Mesangial cell (primary cell): ENCODE measurements at places on chromosomes 7 and 10. TPM values are rescaled to one million over a fixed set of nuclear protein-coding genes. Genes with fewer than 3 reads are reported as not detected.

Gene CPEB3
- total RNA-seq, result 0.16 and 0.89 TPM in 2 replicates

Gene OR6V1
- not detected in 2 replicates for total RNA-seq

Gene ZNF485
- total RNA-seq, result 1.5 and 2.9 TPM in 2 replicates

Gene STEAP1
- 0.63 and 3.6 TPM in 2 replicates for total RNA-seq

Gene PTPRN2
- total RNA-seq, result 0.33 and 2.4 TPM in 2 replicates

Gene CALHM1
- not detected in 2 replicates for total RNA-seq

Gene AGR3
- not detected in 2 replicates for total RNA-seq

Gene C10orf143
- total RNA-seq, result 0.49 and 1.6 TPM in 2 replicates

Gene ADRA2A
- under 0.01 TPM in 2 replicates for total RNA-seq

Gene LRRC18
- total RNA-seq, result not detected in 2 replicates

Gene PNLIPRP1
- not detected in 2 replicates for total RNA-seq

Gene C10orf53
- total RNA-seq, result not detected in 2 replicates
